RKO (cell line): ENCODE measurements at places on chromosomes 2 and 18.
A peak's percentile ranks its signal among the peaks of the same experiment; 100 is the strongest.

- DNase-seq, result no peak
Measured at GRCh38 chr18:21727702-21728101, 12.9 kb upstream of the MIB1 start.

DNA sequence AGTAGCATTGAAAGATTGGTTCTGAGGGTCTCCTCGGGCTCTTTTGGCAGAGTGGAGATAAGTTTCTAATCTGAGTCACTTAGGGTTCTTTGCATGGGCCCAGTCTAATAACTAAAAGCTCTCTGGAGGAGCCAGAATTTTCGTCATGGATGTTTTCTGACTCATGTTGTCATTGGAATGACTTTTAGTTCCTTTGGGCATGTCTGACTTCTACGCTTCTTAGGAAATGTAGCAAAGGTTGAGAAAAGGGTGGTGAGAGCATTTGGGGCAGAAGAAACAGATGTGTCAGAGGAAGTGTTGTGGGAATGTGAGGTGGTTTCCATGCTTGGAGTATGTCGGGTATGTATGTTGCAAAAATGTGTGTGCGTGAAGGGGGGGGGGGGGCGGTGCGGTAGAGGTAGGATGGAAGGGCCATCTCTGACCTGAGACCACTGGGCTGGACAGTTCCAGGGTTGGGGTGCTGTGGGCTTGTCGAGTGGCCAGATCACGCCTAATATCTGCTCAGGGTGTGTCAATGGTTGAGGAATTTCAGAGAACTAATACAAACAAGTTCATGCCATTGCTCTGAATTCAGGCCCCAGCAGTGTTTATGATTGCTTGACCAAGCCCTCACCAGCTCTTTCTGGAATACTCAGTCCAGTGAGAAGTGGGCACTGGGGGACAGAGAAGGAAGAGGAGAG is 26.9 kb downstream of the KLHL29 start:
- DNase-seq, result no peak

DNA sequence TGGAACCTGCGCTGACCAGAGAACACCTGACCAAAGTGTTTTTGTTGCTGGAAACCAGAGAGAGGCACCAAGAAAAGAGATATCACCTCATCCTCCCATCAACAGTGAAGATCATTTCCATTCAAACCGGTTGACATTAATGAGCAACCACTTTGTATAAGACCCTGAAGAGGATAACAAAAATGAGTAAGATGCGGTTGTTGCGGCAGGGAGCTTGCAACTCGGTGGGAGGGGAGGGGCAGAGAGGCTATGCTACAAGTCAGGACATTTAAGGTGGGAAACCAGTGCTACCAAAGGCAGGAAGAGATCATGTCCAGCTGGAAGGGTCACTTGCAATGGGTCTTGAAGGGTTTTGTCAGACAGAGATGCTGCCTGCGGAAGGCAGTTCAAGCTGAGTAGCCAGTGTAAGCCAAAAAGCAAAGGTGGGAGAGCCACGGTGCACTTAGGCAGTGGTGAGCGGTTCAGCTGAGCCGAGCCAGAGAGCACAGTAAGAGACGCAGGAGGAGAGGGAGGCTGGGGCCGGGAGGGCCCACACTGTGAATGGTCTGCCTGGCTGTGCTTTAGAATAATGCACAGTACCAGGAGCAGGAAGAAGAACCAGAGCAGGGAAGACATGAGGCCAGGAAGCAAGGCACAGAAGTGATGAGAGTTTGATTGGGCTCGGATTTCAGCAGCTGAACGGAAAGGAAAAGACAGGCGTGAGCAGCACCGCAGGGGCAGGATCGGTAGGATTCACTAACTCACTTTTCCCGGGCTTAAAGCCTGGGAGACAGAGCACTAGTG is 24.4 kb upstream of the DTNB start:
- DNase-seq, result no peak

DNA sequence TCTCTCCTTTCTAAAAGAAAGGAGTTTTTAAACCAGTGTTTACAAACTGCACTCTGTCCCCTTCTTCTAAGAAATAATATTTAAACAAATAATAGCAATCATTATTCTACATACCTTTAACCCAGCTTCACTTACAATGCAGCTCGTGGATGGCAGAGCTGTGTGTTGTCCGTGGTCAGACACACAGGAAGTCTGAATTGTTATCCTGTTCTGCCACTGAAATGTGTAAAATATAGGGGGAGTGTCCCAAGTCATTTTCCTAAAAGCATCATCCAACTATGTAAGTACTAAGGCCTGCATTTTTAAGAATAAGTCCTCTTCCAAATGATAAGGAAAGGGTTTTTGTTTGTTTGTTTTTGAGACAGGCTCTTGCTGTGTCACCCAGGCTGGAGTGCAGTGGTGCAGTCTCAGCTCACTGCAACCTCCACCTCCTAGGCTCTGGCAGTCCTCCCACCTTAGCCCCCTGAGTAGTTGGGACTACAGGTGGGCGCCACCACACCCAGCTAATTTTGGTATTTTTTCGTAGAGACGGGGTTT is 2.7 kb upstream of the PPP4R1 start:
- no peak for DNase-seq

DNA sequence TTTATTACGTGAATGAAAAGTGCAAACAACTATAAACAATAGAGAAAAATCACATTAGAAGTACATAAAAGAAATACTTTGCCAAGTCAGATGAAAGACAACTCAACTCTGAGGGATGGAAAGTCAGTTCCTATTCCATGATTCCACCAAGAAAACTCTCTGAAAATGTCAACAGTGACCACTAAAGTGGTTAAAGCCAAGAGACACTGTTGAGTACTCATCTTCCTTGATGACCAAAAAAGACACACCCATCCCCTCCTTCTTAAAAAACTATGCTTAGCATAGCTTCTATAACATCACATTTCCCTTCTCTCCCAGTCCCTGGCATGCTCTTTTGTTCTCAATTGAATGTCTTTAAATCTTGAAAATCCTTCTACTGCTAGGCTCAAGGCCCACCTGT is 160.0 kb downstream of the TCF4 start:
- DNase-seq, result no peak

GRCh38 chr2:217402761-217403383 is 543.0 kb upstream of the TNP1 start:
- no peak for DNase-seq

GRCh38 chr2:190649798-190650390 is 1.0 kb downstream of the NAB1 start:
- peak; percentile 57 for DNase-seq

DNA sequence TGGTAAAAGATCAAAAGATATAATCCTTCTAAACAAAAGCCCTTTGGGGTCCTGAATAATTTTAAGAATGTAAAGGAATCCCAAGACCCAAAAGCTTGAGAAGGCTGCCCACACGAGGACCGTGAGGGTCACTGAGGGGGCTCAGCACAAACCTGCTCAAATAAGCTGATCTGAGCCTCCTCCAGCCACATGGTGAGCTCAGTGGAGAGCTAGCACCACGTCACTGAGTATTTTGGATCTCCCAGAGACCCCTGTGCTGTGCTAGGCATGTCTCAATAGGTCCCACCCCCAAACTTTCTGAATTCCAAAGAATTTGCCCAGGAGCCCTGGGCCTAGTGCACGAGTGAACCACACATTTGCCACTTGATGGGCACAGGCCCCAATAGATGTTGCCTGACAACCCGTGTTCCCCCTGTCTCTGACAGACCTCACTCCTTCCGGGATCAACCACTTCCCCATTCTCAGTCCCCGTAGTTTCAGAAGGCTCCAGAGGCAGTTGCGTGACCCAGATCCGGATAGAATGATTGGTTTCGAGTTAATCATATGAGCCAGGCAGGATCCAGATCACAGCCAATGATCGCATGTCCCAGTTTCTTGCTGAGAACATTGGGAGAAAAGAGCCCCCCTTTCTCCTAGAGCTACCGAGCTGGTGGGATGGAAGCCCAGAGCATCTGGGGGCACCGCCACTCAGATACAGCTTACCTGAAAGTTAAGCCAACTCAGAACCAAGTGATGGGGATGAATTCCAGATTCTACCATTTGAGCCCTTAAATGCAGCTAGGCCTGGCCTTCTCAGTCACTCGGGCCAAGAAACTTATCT is 203.8 kb downstream of the TNS1 start:
- DNase-seq, result no peak

DNA sequence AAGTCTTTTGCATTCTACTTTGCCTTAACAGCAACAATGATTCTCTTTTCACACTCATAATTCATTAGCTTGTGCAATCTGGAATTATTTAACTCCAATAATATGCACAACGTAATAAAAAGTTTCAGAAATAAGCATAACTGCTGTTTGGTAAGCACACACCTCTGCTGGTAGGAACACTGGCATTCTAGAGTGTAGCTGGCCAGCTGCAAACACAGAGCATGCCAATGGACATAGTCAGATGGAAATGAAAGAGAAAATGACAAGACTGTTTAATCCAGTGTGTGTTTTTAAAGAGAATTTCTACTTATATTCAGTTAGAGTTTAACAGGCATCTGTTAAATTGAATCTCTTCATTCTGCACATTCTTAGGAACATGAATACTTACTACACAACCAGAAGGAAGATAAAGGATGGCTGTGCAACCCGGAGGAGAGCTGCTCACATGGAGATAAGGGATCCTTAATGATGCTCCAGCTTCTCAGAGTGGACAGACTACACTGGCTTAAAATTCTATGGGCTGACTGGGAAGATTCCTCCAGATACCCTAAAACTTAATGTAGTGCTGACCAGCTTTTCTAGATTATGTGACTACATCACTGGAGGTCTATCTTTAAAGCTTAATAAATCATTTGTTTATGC is 94.6 kb upstream of the CHAC2 start:
- no peak for DNase-seq

GRCh38 chr2:142190805-142191204 is 60.0 kb upstream of the LRP1B start:
- no peak for DNase-seq

GRCh38 chr2:199707593-199708185 is 143.3 kb downstream of the FTCDNL1 start:
- DNase-seq, result no peak

GRCh38 chr2:136665736-136666135 is 99.6 kb upstream of the THSD7B start:
- no peak for DNase-seq

- no peak for DNase-seq
Measured at GRCh38 chr18:39215920-39216319, 1650.3 kb upstream of the CELF4 start.

DNA sequence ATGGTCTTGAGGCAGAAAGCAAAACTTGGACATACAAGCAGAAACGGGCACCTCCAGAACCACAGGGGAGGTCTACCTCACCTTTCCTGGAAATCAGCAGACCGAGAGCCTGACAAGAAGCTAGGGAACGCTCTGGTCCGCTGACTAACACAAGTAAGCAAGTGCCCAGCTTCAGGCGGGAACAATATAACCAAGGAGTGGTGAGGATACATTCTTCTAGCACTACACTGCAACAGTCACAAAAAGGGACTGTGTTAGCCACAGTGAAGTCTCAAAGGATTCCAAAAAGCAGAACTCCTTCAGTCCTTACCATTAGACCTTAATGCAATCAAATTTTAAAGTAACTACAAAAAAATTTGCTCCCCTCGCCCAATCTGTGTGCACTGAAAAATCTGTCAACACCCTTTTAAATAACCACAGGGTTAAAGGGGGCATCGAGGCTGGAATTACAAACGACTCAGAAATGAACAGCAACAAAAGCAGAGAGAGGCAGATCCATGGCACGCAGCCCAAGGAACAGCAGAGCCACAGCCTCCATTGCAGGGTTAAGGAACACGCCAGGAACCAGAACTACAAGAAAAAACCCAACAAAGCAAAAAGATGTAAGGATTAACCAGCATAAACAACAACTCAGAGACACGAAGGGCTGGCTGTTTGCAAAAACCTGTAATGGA is 7.1 kb downstream of the THAP4 start:
- no peak for DNase-seq

GRCh38 chr2:240127191-240127750 is 8.8 kb downstream of the COPS9 start:
- no peak for DNase-seq

DNA sequence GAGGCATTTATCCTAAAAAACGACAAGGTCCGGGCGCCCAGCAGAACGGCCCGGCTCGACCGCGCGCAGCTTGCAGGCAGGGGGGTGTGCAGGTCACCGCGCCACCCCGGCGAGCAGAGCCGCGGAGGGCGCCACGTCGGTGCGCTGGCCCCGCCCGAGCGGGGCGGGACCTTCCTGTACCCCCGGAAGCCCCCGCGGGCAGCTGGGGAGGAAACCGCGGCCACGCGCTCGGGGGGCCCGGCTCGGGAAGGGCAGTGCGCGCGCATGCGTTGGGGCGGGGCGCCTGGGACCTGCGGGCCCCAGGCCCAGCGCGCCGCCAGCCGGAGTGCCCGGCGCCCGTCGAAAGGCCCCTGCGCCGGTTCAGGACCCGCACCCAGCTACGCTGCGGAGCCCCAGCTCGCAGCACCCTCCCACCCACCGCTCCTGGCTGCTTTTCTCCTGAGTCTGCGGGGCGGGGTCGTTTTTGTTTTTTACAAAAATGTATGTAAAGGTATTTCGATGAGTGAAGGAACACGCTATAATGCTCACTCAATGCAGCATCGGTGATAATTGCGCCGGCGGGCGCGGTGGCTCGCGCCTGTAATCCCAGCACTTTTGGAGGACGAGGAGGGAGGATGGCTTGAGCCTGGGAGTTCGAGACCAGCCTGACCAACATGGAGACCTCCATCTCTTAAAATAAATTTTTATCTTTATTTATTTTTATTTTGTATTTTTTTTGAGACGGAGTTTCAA is 47.7 kb upstream of the POMC start:
- DNase-seq, result no peak

GRCh38 chr2:198077477-198077876 is 273.1 kb downstream of the PLCL1 start:
- no peak for DNase-seq

DNA sequence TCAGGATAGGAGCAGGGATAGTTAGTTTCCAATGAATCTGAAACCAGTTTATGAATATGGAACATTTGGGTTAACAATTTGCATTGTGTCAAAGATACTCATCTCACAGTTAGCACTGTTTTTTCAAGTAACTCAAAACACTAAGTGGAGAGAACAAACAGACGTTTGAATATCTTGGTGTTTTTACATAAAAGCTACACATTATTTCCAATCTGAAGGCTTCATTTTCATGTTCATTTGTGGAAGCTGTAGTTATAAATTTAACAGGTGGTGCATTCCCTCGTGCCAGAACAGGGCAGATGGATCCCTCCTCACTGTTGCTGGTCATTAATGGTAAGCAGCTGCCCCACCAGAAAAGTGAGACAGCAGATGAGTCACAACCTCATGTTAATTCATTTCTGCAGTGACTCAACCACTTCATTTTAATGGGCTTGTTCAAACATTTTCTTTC is 286.9 kb downstream of the TMX3 start:
- peak; percentile 77 for DNase-seq

- DNase-seq, result no peak
Measured at GRCh38 chr18:80233899-80234298, 13.4 kb downstream of the PARD6G start.

DNA sequence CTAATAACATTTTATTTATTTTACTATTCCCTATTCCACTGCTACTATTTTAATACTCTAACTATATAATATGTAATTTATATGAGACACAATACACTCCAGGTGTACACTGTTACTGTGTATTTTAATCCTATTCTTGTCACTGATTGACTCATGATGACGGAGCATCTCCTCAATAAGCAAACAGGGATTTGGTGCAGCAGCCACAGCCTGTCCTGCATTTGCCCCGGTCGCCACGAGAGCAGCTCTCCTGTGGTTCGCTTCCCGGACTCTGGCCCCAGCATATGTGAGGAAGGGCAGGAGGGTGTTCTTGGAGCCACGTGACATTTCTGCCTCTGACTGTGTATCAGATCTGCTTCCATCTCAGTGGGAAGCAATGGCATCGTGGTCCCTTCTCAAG is 74.1 kb upstream of the PXDN start:
- DNase-seq, result no peak

GRCh38 chr2:141301551-141301950 is 829.3 kb downstream of the LRP1B start:
- no peak for DNase-seq
